ENCODE measurements at places on chromosomes 6 and 20.

GRCh38 chr6:13908955-13909381 lies 15.8 kb upstream of the RNF182 start:
- no peak overlapping the region for H3K4me3 ChIP-seq
- peak; percentile 55 for DNase-seq
- H3K27ac ChIP-seq, result no peak overlapping the region
- H3K36me3 ChIP-seq, result no peaks in the 10 kb centered on the region

GRCh38 chr6:32113386-32114352 lies 4.5 kb upstream of the TNXB start:
- peaks cover 16% of the 10 kb centered on the region for H3K27me3 ChIP-seq
- no peak overlapping the region for H3K4me3 ChIP-seq
- no peaks in the 10 kb centered on the region for H3K4me1 ChIP-seq

DNA sequence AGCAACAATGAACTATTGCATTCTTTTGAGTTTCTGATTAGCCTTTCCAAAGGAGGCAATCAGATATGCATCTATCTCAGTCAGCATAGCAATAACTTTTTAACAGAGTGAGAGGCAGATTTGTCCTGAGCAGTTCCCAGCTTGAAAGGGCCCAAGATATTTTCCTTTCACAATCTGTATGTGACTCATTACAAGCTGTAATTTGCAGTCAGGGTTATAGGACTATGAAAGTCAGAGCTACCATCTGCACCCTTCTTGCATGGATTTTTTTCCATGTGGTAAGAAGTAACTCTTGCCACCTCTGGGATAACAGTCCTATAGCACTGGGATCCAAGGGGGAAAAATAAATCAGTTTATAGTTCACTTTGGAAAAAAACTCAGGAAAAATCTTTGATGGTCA lies 318.2 kb upstream of the RGS17 start:
- no peaks in the 10 kb centered on the region for H3K27me3 ChIP-seq
- DNase-seq, result no peak
- H3K27ac ChIP-seq, result no peak overlapping the region
- no peak overlapping the region for H3K4me3 ChIP-seq
- no peaks in the 10 kb centered on the region for H3K36me3 ChIP-seq

DNA sequence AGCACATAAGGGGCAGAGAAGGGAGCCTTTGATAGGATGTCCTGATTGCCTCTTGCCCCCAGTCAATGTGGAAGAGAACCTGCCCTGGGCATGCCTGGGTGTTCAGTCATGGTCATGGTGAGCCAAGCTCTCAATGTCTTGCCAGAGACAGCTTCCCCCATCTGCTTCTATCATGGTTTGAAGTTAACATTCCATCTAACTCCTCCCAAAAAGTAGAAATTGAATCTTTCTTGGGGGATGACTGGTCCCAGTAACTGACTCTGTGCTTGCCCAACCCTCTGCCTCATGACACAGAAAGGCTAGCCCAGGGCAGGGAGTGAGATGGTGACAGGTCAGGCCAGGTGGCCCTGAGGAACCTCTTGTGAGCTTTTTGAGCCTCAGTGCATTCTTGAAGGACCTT lies 60.1 kb downstream of the ADTRP start:
- H3K4me1 ChIP-seq, result peaks cover 49% of the 10 kb centered on the region
- no peak for DNase-seq
- no peak overlapping the region for H3K27ac ChIP-seq
- no peaks in the 10 kb centered on the region for H3K27me3 ChIP-seq

- peaks cover 49% of the 10 kb centered on the region for H3K27me3 ChIP-seq
- H3K4me3 ChIP-seq, result no peak overlapping the region
- H3K4me1 ChIP-seq, result peaks cover 14% of the 10 kb centered on the region
- DNase-seq, result no peak
- no peak overlapping the region for H3K27ac ChIP-seq
Measured at GRCh38 chr6:35489995-35490791, 6.7 kb downstream of the TEAD3 start.

Measured in activated naive CD4-positive, alpha-beta T cell treated with anti-CD3 and anti-CD28 coated beads, Interleukin-2, amount 10 ng/mL, durations not matched to agents 7 days and 5 days (primary cell).